CD4-positive, alpha-beta T cell treated with Interleukin-12 subunit alpha and Interleukin-12 subunit beta, for 1 hour (primary cell): ENCODE measurements at places on chromosomes 12 and 14.

DNA sequence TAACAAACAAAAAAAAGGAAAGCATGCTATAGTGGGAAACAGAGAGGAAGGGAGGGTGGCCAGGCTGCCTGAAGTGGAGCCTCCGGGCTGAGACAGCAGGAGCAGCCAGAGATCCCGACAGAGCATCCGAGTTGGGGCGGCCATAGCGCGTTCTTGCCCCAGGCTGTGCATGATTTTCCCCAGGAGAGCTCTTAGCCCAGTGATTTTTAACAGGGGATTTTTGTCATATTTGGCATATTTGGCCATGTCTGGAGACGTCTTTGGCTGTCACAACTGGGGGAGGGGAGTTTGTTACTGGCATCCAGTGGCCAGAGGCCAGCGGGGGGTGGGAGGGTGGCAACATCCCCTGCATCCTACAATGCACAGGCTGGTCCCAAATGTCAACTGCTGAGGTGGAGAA lies 23.6 kb downstream of the BDKRB1 start:
- DNase-seq, result no peak

- DNase-seq, result peak; percentile 29
These were observed 732 bp downstream of the ZNF664 start for GRCh38 chr12:123973552-123974341.

DNA sequence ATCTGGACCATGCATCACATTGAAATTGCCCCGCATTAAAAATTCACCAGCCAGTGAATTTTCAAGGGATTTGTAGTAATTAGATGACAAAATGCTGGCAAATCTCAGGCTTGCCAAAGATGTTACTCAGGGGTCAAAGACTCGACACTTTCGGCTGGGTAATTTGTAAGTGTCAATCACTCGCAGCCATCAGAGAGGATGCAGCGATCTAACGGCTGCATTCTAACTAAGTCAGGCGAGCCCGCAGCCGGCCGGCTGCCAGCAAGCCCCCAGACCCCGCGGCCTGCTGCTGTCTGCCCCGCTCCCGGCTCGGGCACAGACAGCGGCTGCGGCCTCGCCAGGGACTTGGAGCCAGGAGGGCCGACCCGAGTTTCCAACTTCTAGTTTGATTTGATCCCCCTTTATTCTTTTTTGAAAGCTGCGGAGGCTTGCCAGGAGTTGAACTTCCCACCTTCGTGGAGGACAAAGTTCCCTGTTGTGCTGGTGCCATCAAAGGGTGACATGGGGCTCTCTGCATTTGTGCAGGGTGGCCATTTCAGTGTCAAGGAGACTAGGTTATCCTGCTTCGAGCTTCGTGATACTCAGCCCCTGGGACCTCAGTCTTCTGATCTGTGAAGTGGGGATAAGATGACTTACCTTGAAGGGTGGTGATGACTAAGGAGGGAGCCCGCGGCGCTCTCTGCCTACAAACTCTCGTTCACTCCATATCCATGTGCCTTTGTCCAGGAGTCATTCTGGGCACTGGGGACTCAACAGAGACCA lies 169.9 kb downstream of the RBM19 start:
- no peak for DNase-seq

DNA sequence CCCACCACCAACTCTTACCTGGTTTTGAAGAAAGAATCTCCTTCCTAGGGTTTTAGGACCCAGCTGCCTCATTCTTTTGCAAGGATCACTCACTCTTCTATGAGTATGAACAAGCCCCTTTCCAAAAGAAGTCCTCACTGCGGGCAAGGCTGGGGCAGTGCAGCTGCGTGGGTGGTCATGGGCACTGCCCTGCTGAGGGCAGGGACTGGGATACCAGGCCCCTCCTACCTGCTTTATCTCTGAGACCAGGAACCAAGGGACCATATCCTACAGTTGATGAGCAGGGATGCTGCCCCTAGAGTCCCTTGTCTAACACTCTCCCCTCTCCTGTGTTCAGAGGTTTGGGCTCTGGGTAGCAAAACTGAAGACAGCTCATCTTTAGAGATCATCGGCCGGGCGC lies 20.5 kb downstream of the HPD start:
- no peak for DNase-seq

- DNase-seq, result no peak
These were observed 16.0 kb downstream of the TRMT5 start for GRCh38 chr14:60964904-60965303.

GRCh38 chr12:120290609-120291305 lies 946 bp downstream of the RNU4-2 start:
- DNase-seq, result peak; percentile 19

DNA sequence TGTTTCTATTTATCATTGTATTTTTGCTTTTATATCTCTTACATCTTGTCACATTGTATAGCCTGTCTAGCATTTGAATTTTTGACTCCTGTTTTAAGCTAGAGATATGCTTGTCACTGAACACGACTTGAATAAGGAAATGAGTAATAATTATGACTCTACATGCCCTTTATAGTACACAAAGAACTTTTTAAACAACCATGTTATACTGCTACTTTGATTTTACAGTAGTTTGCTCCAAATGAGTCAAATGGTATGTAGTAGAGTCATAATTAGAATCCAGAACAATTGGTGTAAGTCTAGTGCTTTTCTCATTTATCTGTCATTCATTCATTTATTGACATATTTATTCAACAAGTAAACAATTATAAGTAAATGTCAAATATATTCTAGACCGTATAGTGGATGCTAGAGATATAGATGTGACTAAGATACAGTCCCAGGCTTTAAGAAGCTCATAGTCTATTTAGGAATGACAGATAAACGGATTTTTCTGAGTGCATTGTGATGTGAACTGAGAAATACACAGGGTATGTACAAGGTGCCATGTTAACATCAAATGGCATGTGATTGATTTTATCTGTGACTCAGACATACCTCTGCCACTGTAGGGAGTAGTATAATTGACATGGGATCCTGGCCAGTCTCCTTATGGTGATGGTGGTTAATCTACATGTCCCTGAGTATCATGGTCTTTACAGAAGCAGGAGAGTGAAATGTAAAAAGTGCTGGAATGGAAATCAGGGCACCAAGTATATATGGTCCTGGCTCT lies 799.7 kb downstream of the DIO2 start:
- DNase-seq, result no peak

DNA sequence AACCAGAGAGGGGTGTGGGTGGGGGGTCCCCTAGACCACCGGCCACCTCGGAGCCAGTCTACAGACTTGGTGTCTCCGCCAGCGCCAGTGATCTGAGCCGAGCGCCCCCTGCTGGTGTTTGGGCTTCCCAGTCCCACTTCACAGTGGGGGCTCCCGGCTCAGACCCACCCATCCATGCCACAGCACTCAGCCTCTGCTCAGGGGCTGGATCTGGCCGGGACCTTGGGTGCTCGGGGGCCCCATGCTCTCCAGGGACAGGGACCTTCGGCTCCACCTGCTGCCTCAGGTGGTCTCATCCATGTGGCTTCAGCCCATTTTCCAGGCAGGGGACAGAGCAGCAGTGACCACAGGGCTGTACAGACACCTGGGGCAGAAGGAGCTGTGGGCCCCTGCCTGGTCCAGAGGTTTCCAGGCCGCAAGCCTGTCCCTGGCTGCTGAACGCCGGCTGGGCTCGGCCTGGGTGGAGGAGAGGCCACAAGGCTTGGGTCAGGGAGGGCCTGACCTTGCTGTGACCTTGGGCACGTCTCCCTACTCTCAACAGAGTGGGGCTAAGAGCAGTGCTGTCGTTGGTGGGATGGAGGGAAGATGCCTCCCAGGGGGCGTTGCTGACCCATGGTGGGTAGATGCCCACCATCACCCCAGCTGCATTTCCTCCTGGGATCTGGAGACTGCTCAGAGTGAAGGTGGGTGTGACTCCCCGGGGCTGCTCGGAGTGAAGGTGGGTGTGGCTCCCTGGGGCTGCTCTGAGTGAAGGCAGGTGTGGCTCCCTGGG lies 86.3 kb downstream of the KIF26A start:
- DNase-seq, result no peak

DNA sequence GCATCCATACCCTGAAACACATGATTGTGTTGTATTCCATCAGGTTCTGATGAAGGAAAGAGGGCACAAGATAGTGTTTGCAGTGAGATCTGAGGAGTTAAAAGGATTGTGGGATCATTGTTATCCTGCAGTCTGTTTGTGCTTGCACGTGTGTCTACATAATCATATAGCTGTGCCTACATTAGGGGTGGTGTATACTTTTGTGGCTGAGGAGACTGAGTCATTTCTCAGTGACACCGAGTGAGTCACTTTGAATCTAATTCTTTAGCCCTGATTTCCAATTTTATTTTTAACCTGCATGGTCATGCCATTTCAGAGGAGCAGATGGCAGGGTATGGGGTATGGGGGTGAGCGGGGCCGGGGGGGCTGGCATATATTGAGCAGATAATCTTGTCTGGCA lies 133.2 kb downstream of the ANO4 start:
- DNase-seq, result no peak

DNA sequence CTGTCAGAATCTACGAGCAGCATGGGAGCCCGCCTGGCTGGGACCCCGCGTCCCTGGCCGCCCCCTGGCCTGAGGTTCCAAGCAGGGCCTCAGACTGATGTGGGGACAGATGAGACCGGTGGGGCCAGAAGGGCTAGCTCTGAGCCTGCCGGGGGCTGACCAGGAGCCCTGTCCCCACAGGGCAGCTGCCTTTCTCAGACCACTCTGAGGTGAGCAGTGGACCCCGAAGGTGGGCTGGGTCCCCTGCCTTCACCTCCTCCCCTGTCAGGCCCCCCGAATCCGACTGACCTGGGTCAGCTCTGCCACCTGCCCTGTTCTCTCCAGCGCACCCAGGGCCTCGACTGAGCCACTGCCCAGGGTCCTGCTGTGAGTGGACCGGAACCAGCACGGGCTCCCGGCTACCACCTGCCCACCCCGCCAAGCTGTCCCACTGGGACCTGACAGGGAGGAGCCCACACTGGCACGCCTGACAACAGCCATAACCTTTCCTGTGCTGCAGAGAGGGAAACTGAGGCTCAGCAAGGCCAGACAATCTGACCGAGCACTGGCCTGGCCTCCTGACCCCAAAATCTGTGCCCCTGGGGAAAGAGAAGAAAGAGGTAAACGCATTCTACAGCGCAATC lies 29.7 kb upstream of the TMEM179 start:
- no peak for DNase-seq

DNA sequence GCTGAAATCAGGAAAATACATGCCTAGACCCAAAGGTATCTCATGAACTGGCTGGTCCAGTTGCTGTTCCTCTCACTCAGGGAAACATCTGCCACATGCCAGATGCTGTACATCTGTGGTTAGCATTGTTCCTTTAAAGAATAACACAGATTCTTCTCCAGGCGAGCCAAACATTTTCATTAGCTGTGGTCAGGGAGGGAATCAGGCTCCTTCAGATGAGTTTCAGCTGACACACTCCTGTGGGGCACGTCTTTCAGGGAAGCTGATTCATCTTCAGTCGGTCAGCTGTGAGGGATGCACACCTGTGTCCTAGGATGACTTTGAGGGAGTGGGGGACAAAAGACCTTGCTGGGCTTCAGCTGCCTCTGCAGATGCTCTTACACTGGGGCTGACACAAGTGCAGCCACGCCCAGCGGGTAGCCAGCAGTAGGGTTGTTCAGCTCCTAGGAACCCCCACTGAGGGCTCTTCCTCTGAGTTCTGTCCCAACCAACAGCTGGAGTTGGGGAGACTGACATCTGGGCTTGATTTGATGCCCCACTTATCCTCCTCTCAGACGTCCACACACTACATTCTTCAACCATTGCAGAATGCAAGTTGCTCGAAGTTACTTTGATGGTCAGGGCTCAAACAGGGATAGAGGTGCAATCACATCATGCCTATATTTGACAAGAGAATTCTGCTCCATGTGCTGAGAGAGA lies 155.0 kb downstream of the NUAK1 start:
- DNase-seq, result no peak

DNA sequence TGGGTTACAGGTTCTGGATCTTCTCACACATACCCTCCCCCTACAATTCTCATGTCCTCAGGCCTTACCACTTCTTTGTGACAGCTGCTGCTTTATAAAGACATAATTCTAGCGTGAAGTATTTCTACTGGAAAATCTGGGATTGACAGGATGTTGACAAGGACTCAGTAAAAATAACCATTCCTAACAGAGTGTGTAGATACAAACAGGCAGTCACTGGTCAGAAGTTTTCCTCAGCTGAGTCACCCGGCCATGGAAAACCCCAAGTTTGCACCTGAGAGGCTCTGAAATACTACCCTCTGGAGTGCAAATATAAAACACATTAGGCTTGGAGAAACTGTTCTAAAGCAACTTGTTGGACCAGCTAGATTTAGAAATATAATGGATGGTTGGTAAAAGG lies 54.4 kb downstream of the SPPL3 start:
- DNase-seq, result no peak

DNA sequence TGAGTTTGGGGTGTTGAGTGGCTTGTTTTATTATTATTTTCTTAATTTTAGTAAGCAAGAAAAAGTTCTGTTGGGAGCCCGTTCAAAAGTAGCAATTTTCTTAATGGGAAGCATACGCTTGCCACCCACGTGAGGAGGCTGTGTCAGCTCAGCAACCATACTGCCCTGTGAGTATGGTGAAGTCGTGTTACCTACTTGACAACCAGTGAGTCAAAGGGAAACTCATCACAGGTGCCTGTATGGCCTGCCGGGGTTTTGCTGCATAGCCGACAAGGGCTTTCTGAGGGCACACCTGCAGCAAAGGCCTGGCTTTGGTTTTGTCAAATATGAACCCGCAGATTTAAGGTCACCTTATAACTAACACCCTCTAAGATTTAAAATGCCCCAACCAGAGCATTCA lies 31.1 kb downstream of the PITPNM2 start:
- peak; percentile 26 for DNase-seq

GRCh38 chr14:59688224-59689170 lies 111.9 kb upstream of the CCDC175 start:
- DNase-seq, result no peak

- no peak for DNase-seq
These were observed 22.3 kb downstream of the KCNK10 start for GRCh38 chr14:88300817-88301216.

DNA sequence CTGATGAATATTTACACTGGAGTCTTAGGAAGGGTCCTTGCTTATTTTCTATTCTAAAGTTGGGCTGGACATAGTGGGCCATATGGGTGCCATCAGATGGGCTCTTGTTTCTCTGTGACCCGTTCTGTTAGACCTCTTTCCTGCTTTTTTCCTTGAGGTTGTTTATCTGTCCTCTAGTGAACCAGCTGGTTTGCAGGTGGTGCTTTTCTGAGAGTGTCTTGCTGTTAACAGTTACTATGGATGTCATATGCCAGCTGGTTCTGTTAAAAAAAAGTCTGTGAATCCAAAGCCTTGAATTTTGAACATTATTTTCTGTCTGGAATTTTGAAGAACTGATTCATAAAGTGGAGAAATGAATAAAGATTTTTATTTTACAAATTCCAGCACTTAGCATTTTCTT lies 29.2 kb downstream of the ZC3H14 start:
- no peak for DNase-seq

- no peak for DNase-seq
These were observed 9.1 kb upstream of the ISM2 start for GRCh38 chr14:77507762-77508161.

DNA sequence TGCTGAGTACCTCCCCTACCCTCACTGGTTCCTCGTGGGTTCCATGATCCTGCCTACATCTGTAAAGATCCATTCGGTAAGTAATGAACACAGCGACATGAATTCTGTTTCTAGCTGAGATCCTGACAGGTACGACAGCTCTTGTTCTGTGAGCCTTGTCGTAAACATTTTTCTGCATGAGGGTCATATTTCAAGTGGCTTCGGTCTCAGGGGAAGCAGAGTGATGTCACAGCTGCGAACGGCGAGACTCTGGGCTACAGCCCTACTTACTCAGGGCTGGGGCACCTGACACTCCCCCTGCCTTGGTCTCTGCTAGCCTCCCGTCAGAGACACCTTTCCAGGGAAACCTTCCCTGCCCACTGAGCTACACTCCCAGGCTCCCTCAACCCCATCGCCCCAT lies 85.8 kb downstream of the RBM19 start:
- no peak for DNase-seq

GRCh38 chr12:62247281-62248045 lies 12.7 kb upstream of the USP15 start:
- DNase-seq, result no peak
